ENCODE measurements at places on chromosomes 3 and 15.
A peak's percentile ranks its signal among the peaks of the same experiment; 100 is the strongest.

GRCh38 chr3:21237638-21238037 is 513.4 kb downstream of the ZNF385D start:
- no peak for DNase-seq

DNA sequence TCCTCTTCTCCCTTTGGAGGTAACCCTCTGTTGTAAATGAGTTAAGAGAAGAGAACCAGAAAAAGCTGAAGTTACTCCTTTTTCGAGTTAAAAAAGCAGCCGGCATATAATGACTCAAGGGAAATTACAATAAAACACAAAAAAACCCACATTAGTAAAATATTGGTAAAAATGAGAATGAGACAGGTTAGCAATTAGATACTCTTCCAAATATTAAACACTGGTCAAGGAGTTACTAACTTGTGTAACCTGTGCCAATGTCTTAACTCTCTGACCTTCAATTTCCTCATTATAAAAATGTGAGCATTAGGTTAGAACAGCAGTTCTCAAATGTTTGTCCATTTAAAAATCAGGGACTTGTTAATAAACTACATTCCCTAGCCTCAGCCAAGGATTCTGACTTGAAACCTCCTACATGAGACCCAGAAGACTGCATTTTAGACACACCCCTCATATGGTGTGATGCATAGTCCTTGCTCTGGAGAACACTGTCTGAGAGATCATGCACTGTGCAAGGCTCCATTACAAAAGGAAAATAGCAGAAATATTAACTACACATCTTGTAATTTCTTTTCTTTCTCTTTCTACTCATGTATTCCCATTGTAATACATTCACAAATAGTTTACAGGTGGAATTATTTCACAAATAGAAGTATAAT is 42.7 kb upstream of the TOP2B start:
- DNase-seq: no peak

GRCh38 chr3:13352621-13353131 is 67.4 kb downstream of the NUP210 start:
- no peak for DNase-seq

DNA sequence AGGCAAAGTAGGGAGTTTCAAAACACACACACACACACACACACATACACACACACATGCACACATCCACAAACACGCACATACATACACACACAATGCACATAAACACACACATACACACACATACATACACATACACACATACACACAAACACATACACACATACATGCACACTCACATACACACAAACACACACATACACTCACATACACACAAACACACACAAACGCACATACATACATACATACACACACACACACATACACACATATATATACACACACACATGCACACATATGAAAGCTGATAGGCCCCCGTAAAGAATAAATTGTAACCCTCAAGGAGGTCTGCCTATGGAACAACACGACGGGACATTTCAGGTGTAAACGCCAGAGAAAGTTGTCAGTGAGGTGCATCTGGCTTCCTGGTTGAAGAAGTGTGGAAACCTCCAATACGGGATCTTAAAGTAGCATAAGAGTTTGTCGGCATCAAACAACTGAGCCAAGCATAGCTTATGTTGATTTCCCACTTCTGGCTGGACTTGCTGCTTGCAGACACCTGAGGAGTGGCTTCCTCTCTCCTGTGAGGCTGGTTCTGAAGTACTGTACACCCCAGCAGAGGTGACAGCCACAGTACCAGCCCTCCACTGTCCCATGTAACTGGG is 5.8 kb downstream of the RFTN1 start:
- no peak for DNase-seq

GRCh38 chr3:29582273-29582672 is 301.4 kb downstream of the RBMS3 start:
- DNase-seq: no peak

- DNase-seq: no peak
Observed at GRCh38 chr3:184633237-184633579, 71.6 kb downstream of the EPHB3 start.

GRCh38 chr3:53749448-53749847 is 96.8 kb downstream of the CHDH start:
- no peak for DNase-seq

DNA sequence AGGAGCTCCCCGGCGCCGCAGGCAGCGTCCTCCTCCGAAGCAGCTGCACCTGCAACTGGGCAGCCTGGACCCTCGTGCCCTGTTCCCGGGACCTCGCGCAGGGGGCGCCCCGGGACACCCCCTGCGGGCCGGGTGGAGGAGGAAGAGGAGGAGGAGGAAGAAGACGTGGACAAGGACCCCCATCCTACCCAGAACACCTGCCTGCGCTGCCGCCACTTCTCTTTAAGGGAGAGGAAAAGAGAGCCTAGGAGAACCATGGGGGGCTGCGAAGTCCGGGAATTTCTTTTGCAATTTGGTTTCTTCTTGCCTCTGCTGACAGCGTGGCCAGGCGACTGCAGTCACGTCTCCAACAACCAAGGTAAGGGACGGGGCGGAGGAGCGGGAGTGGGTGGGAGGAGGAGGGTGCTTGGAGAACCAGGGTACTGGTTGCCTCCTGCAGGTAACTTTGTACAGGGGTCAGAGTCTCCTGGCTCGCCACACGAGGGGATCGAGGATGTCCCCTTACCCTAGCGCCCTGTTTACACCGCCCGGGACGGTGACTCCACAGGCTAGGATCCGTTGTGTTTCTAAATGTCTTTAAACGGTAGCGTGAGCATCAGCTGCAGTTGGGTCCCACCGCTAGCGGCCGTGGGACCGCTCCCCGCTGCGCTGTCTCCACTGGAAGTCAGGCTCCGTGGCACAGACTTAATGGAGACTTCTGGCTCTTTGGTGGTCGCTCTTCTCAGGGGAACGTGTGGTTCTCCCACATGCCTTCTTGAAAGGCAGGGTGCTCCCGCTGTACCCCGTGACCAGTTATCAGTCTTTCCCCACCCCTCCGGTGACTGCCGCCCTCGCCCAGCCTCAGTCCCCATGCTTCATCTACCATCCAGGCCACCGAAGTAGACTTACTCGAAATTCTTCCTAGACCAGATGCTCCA is 515 bp downstream of the EPHA6 start:
- DNase-seq: no peak

DNA sequence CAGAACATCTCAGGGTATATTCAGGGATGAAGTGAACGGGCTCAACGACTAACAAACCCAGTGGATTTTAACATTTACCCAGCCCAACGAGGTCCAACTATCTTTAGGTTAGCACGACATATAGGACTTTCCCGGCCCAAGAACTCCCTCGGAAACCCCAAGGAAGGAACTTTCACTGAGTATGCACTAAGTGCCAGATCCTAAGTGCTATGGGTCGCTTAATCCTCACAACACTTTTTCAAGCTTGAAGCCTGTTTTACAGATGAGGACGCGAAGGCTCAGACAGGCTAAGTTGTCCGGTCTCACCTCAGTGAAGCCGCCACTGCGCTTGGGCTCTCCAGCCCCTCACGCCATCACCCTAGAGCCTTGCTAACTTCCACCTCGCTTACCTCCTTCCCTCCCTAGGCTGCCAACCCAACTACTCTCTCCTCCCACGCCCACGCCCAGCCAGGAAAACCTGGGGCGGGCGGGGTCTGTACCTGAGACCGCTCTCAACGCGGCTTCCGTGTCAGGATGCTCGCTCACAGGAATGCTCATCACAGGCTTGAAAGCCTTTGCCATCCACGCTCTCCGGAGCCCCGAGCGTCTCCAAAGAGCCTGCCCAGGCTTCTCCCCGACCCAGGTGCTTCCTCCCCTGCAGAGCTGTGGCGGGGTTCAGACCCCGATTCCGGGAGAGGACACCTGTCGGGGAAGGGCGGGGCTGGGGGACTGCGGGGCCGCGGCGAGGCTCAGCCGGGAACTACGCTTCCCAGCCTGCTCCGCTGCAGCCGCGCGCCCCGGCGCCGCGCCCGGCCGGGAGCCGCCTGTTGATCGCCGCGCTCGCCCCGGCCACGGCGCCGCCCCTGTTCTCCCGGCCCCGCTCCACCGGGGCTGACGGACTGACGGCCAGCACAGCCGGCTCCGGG is at the start of gene TMOD2:
Gene TMOD2, plus strand, starts transcription at position 806 of the 905 bp plus-strand sequence. CDS start 14,845 bp downstream, outside the sequence.
- peak; percentile 52 for DNase-seq

GRCh38 chr15:40397688-40398412 is 7.7 kb upstream of the IVD start:
- DNase-seq: no peak

DNA sequence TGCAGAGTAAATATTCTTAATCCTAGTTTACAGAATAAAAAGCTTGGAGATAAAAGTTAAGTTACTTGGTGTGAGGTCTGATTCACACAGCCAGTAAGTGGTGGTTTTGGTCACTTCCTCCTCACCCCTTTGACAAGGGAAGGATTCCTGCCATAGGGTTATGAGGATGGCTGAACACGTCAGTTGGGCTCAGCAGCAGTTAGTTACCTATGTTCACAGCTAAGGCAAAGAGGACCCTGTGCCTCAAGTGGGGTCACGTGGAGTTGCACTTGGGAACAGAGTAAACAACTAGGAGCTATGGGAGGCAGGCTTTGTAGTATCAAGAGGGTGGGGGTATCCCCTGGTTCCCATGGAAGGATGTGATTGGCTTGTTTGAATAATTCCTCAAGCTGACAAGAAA is 232.2 kb downstream of the UBE2E2 start:
- no peak for DNase-seq

- no peak for DNase-seq
Observed at GRCh38 chr3:13191016-13191415, 117.8 kb upstream of the IQSEC1 start.

DNA sequence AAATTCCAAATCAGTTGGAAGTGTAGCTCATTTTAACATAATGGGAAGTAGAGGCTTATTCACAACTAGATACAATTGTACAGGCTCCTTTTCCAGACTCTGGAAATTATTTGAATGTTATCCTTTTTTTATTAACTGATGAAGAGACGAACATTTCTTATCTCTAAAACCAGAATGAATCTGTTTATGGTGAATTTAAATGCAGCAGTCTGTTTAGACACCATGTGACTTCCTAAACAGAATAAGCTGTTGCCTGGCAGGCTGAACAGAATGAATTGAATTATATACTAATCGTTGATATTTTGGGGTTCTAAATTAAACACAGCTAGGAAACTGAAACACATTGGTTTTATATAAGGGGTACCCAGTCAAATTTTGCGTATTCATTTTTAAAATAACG is 4.0 kb downstream of the SEC61A1 start:
- DNase-seq: no peak

- no peak for DNase-seq
Observed at GRCh38 chr3:24363242-24363641, 131.4 kb downstream of the THRB start.

DNA sequence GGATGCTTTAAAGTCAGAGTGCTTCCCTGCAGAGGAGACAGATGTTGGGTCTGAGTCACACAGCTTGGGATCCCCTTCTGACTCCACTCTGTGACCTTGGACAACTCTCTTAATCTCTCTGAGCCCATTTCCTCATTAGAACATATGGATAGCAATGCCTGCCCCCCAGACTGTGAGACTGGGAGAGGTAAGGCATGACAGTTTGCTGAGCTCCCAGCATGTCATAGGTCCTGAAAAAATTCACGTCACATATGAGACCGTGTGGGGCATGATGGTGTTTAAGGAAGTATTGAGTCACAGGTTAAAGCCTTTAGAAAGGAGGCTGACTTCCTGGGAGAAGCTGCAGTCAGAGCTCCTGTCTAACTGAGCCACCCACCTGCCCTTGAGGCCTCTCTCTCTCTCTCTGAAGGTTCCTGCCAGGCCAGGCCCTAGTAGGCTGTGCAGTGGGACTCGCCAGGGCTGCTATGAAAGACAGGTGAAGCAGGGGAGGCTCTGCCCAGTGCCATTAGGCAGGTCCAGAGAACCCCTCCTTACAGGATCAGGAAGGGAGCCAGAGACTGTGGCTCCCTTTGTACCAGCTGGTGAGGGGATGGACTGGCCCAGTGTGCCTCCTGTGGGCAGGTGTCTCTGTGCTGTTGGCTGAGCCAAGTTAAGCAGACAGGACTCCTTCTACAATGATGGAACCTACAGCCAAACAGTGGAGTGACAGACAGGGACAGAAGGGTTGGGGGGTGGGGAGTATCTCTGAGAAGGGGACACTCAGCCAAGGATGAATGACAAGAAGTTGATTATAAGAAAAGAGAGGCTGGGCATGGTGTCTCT is 19.5 kb upstream of the DOCK3 start:
- DNase-seq: no peak

DNA sequence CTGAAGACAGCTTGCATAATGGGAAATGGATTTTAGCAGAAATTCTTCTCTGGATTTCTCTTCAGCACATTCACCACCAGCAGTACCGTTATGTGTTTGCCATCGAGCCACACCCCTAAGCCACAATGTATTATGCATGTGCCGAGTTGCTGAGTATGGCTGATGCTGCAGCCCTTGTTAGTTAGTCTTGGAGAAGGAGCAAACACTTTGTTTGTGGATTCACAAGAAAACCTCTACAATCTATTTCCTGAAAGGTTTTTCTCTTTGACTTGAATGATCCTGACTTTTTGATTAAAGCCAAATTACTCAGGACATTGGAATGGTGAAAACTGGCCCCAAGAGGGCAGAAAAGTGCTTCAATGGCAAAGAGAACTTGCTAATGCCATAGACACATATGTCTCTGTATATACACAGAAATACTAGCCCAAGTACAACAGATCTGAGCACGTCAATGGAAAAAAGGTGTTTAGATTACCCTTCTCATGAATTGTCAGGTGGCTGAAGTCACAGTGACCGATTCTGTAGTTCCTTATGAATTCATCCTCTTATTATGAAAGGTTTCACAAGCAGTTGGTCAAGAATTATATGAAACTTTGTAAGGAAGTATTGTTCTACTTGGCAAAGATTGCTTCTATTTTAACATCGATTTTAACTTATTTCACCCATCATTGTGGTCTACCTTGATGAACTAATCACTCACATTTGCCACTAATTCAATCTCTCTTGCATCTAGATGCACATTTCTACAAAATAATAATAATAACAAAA is 103.0 kb downstream of the P3H2 start:
- no peak for DNase-seq

DNA sequence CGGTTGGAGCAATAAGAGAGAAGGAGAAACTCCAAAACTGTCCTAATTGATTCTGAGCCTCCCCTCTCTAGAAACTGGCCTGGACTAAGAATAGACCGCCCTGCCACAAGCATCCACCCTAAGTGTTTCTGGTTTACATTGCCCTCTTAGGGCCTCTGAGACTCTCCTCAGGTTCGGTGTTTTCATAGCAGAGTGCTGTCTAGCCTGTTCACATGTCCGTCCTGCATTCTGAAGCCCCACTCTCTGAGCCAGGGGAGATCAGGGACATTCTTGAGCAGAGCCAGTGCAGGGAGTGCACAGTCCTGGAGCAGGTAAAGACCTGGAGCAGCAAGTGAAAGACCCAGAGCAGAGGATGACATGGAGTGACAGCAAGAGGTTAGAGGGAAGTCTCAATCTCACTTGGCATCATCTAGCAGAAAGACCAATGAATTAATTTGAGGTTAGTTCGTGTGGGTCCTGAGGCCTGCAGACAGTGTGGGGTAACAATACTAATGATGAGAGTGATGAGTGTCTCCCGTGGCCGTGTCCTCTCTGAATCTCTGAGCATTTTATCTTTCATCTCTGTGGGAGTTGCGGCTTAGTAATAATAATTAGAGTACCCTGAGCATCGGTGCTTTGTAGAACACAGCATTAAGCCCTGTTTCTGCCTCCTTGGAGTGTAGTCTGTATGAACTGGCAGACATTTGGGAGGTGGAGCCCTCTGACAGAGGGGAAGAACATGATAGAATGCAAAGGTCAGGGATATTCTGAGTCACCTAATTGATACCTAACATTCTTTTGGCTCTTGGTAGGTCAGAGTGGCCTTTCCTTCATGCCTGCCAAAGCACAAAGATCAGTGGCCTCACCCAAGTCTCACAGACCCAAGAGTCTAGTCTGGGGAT is 24.6 kb downstream of the MAPKBP1 start:
- DNase-seq: no peak

GRCh38 chr15:101313041-101313761 is 18.2 kb upstream of the SNRPA1 start:
- DNase-seq: no peak

- no peak for DNase-seq
Observed at GRCh38 chr15:70031713-70032112, 66.0 kb downstream of the TLE3 start.
